ENCODE measurements at places on chromosomes 12 and 14. TPM values are rescaled to one million over a fixed set of nuclear protein-coding genes. Genes with fewer than 3 reads are reported as not detected.

GRCh38 chr12:68119250-68119649 is 40.3 kb downstream of the IFNG start:
- no peak for DNase-seq
- H3K27me3 ChIP-seq, result no peaks in the 10 kb centered on the region
- H3K36me3 ChIP-seq, result no peaks in the 10 kb centered on the region
- H3K4me1 ChIP-seq, result no peaks in the 10 kb centered on the region
- no peak overlapping the region for H3K27ac ChIP-seq
- no peak overlapping the region for H3K4me3 ChIP-seq

DNA sequence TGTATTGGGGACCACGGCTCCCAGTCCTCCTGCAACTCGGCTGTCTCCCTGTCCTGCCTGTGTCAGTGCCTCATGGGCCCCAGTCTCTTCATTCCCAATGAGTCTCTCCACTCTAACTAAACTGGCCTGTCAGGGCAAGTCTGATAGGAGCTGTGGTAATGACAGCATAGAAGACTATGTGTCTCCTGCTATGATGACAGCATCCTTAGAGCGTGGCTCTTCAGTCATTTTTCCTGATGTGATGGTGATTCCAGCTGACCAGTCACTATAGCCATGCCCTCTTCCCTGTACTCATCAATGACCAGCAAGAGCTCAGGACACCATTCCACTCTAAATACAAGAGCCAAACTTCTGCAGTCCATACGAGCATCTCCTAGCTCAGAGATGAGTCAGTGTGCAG is 339.8 kb downstream of the PCNX1 start:
- no peak overlapping the region for H3K27ac ChIP-seq
- H3K27me3 ChIP-seq, result no peaks in the 10 kb centered on the region
- H3K36me3 ChIP-seq, result no peaks in the 10 kb centered on the region
- H3K4me3 ChIP-seq, result no peak overlapping the region
- DNase-seq, result no peak

GRCh38 chr12:25311506-25311905 is 60.8 kb upstream of the KRAS start:
- H3K4me1 ChIP-seq, result no peaks in the 10 kb centered on the region
- no peak overlapping the region for H3K27ac ChIP-seq
- no peak overlapping the region for H3K4me3 ChIP-seq
- no peaks in the 10 kb centered on the region for H3K27me3 ChIP-seq

- no peak for DNase-seq
- no peaks in the 10 kb centered on the region for H3K27me3 ChIP-seq
- H3K36me3 ChIP-seq, result peaks cover 63% of the 10 kb centered on the region
- H3K27ac ChIP-seq, result no peak overlapping the region
These were observed 9.4 kb downstream of the DHX37 start for GRCh38 chr12:124979568-124979967.

GRCh38 chr12:131074221-131075083 is 120.7 kb downstream of the ADGRD1 start:
- H3K27me3 ChIP-seq, result no peaks in the 10 kb centered on the region
- H3K4me3 ChIP-seq, result no peak overlapping the region
- no peak overlapping the region for H3K27ac ChIP-seq
- peak; percentile 91 for DNase-seq
- H3K36me3 ChIP-seq, result no peaks in the 10 kb centered on the region
- no peaks in the 10 kb centered on the region for H3K4me1 ChIP-seq

GRCh38 chr14:95547626-95548327 is 12.9 kb downstream of the GLRX5 start:
- H3K4me1 ChIP-seq, result peaks cover under 1% of the 10 kb centered on the region
- peaks cover 4% of the 10 kb centered on the region for H3K36me3 ChIP-seq
- no peak for DNase-seq
- H3K27me3 ChIP-seq, result no peaks in the 10 kb centered on the region

- peaks cover 30% of the 10 kb centered on the region for H3K4me1 ChIP-seq
- no peaks in the 10 kb centered on the region for H3K36me3 ChIP-seq
- H3K27ac ChIP-seq, result no peak overlapping the region
- DNase-seq, result no peak
- H3K27me3 ChIP-seq, result no peaks in the 10 kb centered on the region
- H3K4me3 ChIP-seq, result no peak overlapping the region
These were observed 8.9 kb upstream of the FOXN3 start for GRCh38 chr14:89425931-89426330.

- H3K27ac ChIP-seq, result no peak overlapping the region
- no peaks in the 10 kb centered on the region for H3K36me3 ChIP-seq
- no peak overlapping the region for H3K4me3 ChIP-seq
- DNase-seq, result no peak
- H3K4me1 ChIP-seq, result peaks cover 6% of the 10 kb centered on the region
These were observed 40.9 kb upstream of the CORO1C start for GRCh38 chr12:108772247-108772646.

DNA sequence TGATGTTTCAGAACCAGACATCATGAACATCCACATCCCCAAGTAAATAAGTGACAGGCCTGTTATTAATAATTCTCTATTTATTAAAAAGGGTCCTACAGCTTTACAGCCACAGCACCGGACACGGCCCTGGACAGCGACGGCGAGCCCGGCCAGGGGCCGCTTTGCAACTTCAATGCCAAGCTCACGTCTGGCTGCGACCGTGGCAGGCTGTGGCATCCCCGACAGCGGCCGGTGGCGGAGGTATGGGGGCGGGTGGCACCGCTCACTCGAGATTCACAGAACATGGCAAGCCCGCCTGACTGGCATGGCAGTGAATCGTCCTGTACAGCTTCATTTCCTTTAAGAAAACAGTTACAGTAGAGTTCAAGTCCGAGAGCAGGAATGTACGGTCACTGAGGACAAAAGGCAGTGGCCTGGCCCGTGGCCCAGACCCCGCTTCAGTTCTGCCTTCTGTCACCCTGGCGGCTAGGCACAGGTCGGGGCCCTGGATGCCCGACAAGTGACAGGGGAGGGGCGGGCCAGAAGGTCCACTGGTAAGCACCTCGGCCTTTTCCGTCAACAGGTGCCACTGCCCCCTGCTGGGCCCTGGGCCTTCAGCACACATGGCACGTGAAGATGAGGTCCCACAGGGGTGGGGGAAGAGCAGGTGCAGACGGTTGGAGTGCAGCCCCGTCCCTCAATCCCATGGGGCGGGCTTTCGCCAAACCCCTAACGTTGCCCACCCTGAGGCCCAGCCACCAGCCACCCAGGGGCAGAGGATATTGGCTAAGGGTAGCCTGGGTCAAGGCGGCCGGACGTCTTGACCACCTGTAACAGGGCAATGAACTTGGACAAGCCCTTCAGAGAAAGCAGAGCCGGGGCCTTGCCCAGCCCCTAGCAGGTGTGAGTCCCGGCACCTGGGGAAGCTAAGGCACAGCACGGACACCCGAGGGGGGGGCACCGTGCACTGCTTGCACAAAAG is 30.3 kb downstream of the HIP1R start:
- no peak overlapping the region for H3K4me3 ChIP-seq
- DNase-seq, result no peak
- peak overlapping the region; percentile 15 for H3K27ac ChIP-seq
- peaks cover 57% of the 10 kb centered on the region for H3K36me3 ChIP-seq
- no peaks in the 10 kb centered on the region for H3K27me3 ChIP-seq

- DNase-seq, result no peak
- no peak overlapping the region for H3K27ac ChIP-seq
- peaks cover 5% of the 10 kb centered on the region for H3K4me1 ChIP-seq
- H3K4me3 ChIP-seq, result no peak overlapping the region
- no peaks in the 10 kb centered on the region for H3K27me3 ChIP-seq
These were observed 368.6 kb downstream of the DPF3 start for GRCh38 chr14:72525087-72525915.

- no peaks in the 10 kb centered on the region for H3K4me1 ChIP-seq
- no peak overlapping the region for H3K27ac ChIP-seq
- no peaks in the 10 kb centered on the region for H3K36me3 ChIP-seq
- H3K27me3 ChIP-seq, result no peaks in the 10 kb centered on the region
These were observed 181.5 kb upstream of the PRKD1 start for GRCh38 chr14:30108975-30109700.

DNA sequence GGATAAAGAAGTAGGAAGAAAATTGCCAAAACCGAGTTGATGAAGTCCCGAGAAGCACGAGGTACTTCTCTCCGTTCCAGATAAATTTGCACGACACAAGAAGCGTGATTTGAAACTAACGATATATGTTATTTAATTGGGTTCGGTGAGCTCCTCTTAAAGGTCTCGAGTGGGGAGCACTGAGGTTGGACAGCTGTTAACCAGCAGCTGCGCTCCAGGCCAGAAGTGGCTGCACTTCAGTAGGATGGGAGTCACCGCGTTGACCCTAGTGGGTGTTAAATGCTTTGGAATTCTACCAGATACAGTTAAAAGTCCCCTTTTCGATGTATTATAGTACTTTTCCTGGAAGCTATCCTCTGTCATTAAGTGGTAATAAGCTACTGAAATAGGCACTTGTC is 953 bp upstream of the DCAF5 start:
- peak overlapping the region; percentile 92 for H3K4me3 ChIP-seq
- DNase-seq, result peak; percentile 60
- peak overlapping the region; percentile 97 for H3K27ac ChIP-seq
- H3K36me3 ChIP-seq, result peaks cover 5% of the 10 kb centered on the region
- no peaks in the 10 kb centered on the region for H3K27me3 ChIP-seq
- H3K4me1 ChIP-seq, result peaks cover 9% of the 10 kb centered on the region

DNA sequence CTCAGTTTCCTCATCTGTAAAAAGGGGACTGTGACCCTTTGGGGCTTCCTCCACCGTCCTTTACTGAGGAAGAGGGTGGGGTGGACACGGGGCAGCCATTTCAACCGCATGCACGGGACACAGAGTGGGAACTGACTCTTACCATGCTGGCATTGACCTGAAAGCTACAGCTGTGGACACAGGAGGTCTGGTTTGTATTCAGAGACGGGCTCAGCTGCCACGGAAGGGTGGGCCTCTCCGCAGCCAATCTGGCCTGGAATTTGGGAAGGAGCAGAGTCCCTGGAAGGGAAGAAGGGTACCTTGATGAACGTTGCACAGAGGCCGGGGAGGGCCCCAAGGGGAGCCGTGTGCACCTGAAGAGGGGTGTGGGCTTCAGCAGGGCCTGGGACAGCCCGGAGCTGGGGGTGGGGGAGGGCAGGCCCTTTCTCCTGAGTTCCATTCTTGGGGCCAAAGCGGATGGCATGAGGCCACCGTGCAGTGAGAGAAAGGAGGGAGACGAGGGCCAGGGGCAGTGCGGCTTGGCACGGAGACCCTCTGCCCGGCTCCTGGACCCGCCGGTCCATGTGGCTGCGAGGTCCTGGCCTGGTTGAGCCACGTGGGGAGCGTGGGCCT is 14.5 kb downstream of the TNFAIP2 start:
- H3K36me3 ChIP-seq, result peaks cover 3% of the 10 kb centered on the region
- H3K27ac ChIP-seq, result no peak overlapping the region
- DNase-seq, result no peak
- H3K4me3 ChIP-seq, result no peak overlapping the region
- no peaks in the 10 kb centered on the region for H3K27me3 ChIP-seq

DNA sequence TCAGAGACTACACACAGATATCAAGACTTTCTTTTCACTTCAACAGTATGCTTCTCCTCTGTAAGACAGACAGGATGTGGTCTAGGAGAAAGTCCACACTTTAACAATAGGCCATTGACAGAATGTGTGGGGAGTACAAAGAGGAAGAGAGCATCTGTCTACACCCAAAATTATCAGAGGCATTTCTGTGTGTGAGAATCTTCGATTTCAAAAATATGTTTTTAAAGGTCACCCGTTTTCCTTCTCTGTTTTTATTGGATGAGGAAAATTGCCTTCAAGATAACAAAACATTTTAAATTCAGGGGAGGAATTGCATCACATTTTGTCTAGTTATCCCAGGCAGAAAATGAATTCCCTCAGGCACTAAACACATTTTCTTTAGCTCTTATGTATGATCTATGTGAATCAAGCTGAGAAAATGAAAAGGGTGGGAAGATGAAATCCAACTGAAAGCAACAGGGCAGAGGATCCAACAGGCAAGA is 16.4 kb downstream of the NAV3 start:
- no peak overlapping the region for H3K4me3 ChIP-seq
- no peak for DNase-seq
- H3K27me3 ChIP-seq, result no peaks in the 10 kb centered on the region

DNA sequence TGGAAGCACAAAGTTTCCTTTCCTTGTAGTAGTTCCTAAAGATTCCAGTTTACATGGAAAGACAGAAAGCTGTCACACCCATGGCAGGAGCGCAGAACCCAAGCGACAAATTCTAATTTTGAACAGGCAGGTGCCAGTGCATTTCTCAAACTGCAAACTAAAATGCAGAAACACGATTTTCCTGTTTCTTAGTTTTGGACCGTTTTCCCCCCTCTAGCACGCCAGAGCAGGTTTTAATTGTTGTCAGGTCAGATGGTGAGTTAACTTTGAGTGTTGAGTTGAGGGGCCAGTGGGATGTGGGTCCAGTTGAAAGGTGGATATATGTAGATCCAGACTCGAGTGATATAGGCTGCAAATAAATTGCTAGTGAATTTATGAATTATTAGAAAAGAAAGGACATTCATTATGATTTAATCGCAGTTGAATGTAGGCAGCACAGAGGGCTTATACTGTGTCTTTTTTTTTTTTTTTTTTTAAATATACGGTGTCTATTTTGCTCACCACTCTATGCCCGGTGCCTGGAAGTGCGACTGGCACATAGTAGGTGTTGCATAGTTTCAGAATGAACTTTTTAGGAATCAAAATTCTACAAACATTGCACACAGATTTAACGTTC is 909 bp upstream of the ETFBKMT start:
- H3K4me1 ChIP-seq, result peaks cover 6% of the 10 kb centered on the region
- peak overlapping the region; percentile 56 for H3K4me3 ChIP-seq
- peak; percentile 39 for DNase-seq
- peak overlapping the region; percentile 89 for H3K27ac ChIP-seq

DNA sequence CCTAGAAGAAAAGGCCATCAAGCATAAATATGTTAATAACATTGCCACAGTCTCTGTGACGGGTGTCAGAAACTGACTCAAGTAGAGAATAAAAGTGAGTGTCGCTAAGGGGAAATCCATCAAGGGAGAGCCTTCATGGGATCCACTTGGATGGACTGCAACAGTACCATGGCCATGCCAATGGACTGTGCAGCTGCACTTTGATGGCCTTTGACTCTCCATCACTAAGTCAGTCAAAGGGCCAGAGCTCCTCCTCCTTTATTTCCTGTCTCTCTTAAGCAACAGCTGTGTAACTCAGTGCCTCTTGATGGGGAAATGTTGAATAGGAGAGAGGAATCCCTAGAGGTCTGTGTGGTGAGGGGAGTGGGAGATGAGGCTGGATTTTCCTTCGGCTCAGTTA is 335.2 kb downstream of the BMP4 start:
- no peak overlapping the region for H3K27ac ChIP-seq
- no peaks in the 10 kb centered on the region for H3K27me3 ChIP-seq
- no peak for DNase-seq
- peaks cover 9% of the 10 kb centered on the region for H3K4me1 ChIP-seq
- H3K36me3 ChIP-seq, result no peaks in the 10 kb centered on the region

GRCh38 chr12:25025260-25025659 is 76.4 kb upstream of the BCAT1 start:
- no peaks in the 10 kb centered on the region for H3K27me3 ChIP-seq
- H3K36me3 ChIP-seq, result no peaks in the 10 kb centered on the region
- DNase-seq, result no peak
- no peak overlapping the region for H3K4me3 ChIP-seq
- H3K27ac ChIP-seq, result no peak overlapping the region

GRCh38 chr12:98883231-98883630 is 238.1 kb downstream of the APAF1 start:
- no peak overlapping the region for H3K27ac ChIP-seq
- no peak overlapping the region for H3K4me3 ChIP-seq
- no peaks in the 10 kb centered on the region for H3K36me3 ChIP-seq

ADCY6 gene
- 37.0 TPM for total RNA-seq

SLC4A8 gene
- total RNA-seq, result 4.8 TPM

TMPRSS12 gene
- not detected for total RNA-seq

RNASE7 gene
- not detected for total RNA-seq

INHBE gene
- total RNA-seq, result 0.12 TPM

AKAP6 gene
- 27.1 TPM for total RNA-seq

TTC6 gene
- total RNA-seq, result 6.5 TPM

KRT82 gene
- not detected for total RNA-seq

PCBP2 gene
- total RNA-seq, result 697 TPM

LALBA gene
- not detected for total RNA-seq

RNASE1 gene
- total RNA-seq, result 773 TPM

KRT3 gene
- total RNA-seq, result not detected

APPL2 gene
- 35.9 TPM for total RNA-seq

Measured in lung (tissue), 17 donors.